ENCODE measurements at places on chromosomes 16 and 17. TPM values are rescaled to one million over a fixed set of nuclear protein-coding genes. Genes with fewer than 3 reads are reported as not detected.

DNA sequence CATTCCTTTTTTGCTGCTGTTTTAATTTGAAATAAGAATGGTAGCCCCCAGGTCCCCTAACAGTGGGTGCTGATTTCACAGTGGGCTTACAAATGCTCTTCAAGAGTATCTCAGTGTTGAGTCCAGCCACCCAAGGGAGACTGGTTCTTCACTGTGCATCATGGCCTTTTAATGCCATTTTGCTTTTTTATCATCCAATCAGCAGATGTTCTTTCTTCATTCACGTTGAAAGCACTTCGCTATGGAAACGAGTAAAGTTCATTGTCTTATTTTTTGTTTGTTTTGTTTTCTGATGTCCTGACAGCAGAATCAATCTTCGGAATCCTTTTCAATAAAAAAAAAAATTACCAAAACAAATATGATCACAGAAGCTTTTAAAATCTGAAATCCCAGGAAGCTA lies 429.0 kb downstream of the MAF start:
- DNase-seq: no peak

DNA sequence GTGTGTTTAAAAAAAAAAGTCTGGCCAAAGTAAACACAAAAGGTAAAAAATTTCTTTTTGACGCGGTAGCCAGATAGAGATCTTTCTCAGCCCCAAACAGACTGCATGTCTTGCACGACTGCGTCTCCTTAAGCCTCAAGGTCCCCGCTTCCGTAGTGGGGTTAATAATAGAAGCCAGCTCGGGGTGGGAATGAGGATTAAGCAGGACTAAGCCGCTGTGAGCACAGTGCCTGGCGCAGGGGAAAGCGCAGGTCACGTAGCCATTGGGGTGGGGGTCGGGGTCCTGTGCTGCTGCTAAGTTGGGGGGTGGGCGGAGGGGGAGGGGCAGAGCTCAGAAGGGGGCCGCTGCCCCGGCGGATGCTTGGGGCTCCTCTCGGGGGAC lies 521 bp downstream of the GGA2 start:
- DNase-seq: no peak

- DNase-seq: peak; percentile 82
These were observed 38.5 kb upstream of the NKD1 start for GRCh38 chr16:50509521-50510341.

RAD51D gene
- total RNA-seq: 18.2 TPM

KRTAP1-5 gene
- not detected for total RNA-seq

LRRC37B gene
- total RNA-seq: 24.7 TPM
